Stimulated activated memory B cell treated with anti-CD40 and anti-IgM and Interleukin-4, amounts not matched to agents 10 μg/mL and 1 μg/mL and 100 μg/mL, for 72 hours (primary cell): ENCODE measurements at places on chromosomes 7 and 10.

DNA sequence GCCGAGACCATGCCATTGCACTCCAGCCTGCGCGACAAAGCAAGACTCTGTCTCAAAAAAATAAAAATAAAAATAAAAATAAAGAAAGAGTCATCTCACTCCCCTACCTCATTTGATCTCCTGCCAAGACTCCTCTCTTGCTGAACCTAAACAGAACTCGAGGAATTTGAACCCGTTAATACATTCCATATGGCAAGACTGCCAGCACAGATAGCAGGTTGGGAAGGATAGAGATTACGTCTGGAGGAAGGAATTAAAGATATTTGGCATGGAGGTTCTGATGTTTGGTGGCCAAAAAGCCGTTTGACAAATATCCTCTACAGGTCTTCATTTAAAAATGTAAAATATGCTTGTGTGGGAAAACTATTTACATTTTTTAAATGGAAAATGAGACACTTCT, 549.6 kb downstream of the HTR7 start:
- H3K27me3 ChIP-seq: peaks cover 10% of the 10 kb centered on the region
- ATAC-seq: no peak
- no peak overlapping the region for H3K4me3 ChIP-seq
- H3K36me3 ChIP-seq: no peaks in the 10 kb centered on the region
- H3K4me1 ChIP-seq: no peaks in the 10 kb centered on the region

DNA sequence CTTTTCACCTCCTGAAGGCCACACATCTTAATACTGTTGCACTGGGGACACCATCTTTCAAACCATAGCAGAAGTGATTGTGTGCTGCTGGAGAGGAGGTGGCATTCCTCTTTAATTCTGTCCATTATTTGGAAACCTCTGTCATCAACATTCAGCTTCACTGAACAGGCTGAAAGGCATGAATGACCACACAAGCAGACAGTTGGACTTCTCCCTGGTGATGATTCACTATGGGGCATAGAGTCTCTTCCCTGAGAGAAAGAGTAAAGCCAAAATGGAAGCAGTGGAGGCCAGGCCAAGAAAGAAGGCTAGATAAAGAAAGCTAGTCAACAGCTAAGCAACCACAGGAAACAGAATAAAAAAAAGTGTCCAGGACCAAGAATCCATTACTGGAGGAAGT, 113.1 kb upstream of the VSTM2A start:
- no peaks in the 10 kb centered on the region for H3K4me1 ChIP-seq
- H3K36me3 ChIP-seq: no peaks in the 10 kb centered on the region
- H3K4me3 ChIP-seq: no peak overlapping the region
- ATAC-seq: no peak
- no peak overlapping the region for H3K27ac ChIP-seq
- H3K27me3 ChIP-seq: no peaks in the 10 kb centered on the region

- H3K27me3 ChIP-seq: peaks cover 84% of the 10 kb centered on the region
- peaks cover 43% of the 10 kb centered on the region for H3K4me1 ChIP-seq
Observed at GRCh38 chr10:75402486-75403143, 1.1 kb upstream of the ZNF503 start.

DNA sequence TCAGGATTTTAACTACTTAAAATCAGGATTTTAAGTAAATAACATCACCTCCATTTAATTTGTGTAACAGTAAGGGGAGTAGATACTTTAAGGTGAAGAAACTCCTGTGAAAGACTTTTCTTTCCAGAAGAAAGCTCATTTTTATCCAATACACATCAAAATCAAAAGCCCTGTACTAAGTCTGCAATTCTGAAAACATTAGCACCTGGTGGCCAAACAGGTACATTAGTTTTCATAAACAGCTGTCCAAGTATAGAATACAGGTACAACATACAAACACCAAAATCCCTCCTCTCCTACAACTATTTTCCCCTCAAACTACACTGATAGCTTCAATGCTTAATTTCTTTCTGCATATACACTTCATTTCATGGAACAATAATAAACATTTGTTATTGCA, 22.9 kb downstream of the FAM3C start:
- no peaks in the 10 kb centered on the region for H3K27me3 ChIP-seq
- H3K4me3 ChIP-seq: peak overlapping the region; percentile 43
- H3K4me1 ChIP-seq: peaks cover 66% of the 10 kb centered on the region
- peak overlapping the region; percentile 90 for H3K27ac ChIP-seq
- ATAC-seq: no peak
- peaks cover 67% of the 10 kb centered on the region for H3K36me3 ChIP-seq

GRCh38 chr7:99949645-99950228, 20.3 kb upstream of the GJC3 start:
- H3K4me1 ChIP-seq: peaks cover 8% of the 10 kb centered on the region
- no peak overlapping the region for H3K27ac ChIP-seq
- H3K27me3 ChIP-seq: peaks cover 17% of the 10 kb centered on the region
- H3K36me3 ChIP-seq: no peaks in the 10 kb centered on the region

- H3K4me3 ChIP-seq: no peak overlapping the region
- H3K27me3 ChIP-seq: no peaks in the 10 kb centered on the region
- no peaks in the 10 kb centered on the region for H3K4me1 ChIP-seq
- ATAC-seq: no peak
- no peaks in the 10 kb centered on the region for H3K36me3 ChIP-seq
Observed at GRCh38 chr7:85828614-85829013, 641.8 kb upstream of the SEMA3D start.

- H3K4me3 ChIP-seq: no peak overlapping the region
- no peak for ATAC-seq
- no peaks in the 10 kb centered on the region for H3K4me1 ChIP-seq
- H3K27me3 ChIP-seq: peaks cover 23% of the 10 kb centered on the region
- H3K27ac ChIP-seq: no peak overlapping the region
Observed at GRCh38 chr10:123788981-123789380, 102.6 kb downstream of the CPXM2 start.
